ENCODE measurements at places on chromosomes 7 and 10. TPM values are rescaled to one million over a fixed set of nuclear protein-coding genes. Genes with fewer than 3 reads are reported as not detected.

Gene CALHM1
- total RNA-seq = not detected

Gene PLPP4
- total RNA-seq = not detected

Gene VAX1
- not detected for total RNA-seq

Gene CD36
- total RNA-seq = 171 TPM

Gene CUZD1
- 0.34 TPM for total RNA-seq

Gene FAM241B
- total RNA-seq = not detected

Gene IFIT1B
- not detected for total RNA-seq

Gene PDK4
- total RNA-seq = 105 TPM

Gene HKDC1
- 0.85 TPM for total RNA-seq

Gene ADCY1
- total RNA-seq = 0.17 TPM

Gene ZNF853
- 1.0 TPM for total RNA-seq

Gene RAB19
- total RNA-seq = not detected

Gene STEAP1B
- 24.5 TPM for total RNA-seq

Gene NEBL
- 2.6 TPM for total RNA-seq

Gene PPP1R3A
- total RNA-seq = not detected

Gene PVRIG
- total RNA-seq = not detected

Gene MPP7
- 6.8 TPM for total RNA-seq

Gene RNF133
- total RNA-seq = 2.0 TPM

Gene GIMAP6
- 262 TPM for total RNA-seq

Gene GSTO2
- total RNA-seq = 0.85 TPM

Gene PLEKHS1
- total RNA-seq = not detected

Gene RARRES2
- 1.9 TPM for total RNA-seq

Gene GNAT3
- not detected for total RNA-seq

Gene NPY
- total RNA-seq = not detected

Gene ANKRD30A
- not detected for total RNA-seq

Gene LYZL2
- total RNA-seq = not detected

Gene WDR86
- total RNA-seq = not detected

Gene NDUFB2
- 217 TPM for total RNA-seq

Gene BMS1
- total RNA-seq = 24.2 TPM

Gene SPDYE6
- total RNA-seq = not detected

Gene PBLD
- total RNA-seq = 4.4 TPM

Gene NFE2L3
- 38.6 TPM for total RNA-seq

Measured in dermis blood vessel endothelial cell (primary cell).